Stimulated activated CD4-positive, alpha-beta T cell treated with anti-CD3 and anti-CD28 coated beads, Interleukin-1b, Interleukin-23, amount 100 ng/mL, for 1 hour (primary cell): ENCODE measurements at places on chromosomes 13 and 19.

GRCh38 chr19:4916292-4917082 lies 7.2 kb downstream of the UHRF1 start:
- no peak for DNase-seq

GRCh38 chr13:23598369-23598768 lies 28.2 kb downstream of the TNFRSF19 start:
- DNase-seq = no peak

- DNase-seq = no peak
Measured at GRCh38 chr19:31334101-31334848, 15.0 kb downstream of the TSHZ3 start.

DNA sequence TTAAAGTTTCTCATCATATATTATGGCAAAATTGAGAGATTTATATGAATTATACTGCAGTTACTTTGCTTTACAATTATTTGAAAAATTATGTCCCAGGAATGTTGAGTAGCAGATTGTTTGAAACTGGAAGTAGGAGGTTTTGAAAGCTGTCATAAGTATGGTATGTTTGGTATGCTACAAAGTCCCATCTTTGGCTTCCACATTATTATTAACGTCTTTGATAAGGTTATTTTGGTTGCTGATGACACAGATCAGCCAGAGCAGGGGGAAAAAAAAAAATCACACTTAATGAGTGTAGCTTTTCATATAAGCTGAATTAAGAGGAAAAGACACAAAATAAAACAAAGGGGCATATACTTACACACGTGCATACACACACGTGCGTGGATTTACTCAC lies 130.1 kb downstream of the SLITRK1 start:
- DNase-seq = no peak

DNA sequence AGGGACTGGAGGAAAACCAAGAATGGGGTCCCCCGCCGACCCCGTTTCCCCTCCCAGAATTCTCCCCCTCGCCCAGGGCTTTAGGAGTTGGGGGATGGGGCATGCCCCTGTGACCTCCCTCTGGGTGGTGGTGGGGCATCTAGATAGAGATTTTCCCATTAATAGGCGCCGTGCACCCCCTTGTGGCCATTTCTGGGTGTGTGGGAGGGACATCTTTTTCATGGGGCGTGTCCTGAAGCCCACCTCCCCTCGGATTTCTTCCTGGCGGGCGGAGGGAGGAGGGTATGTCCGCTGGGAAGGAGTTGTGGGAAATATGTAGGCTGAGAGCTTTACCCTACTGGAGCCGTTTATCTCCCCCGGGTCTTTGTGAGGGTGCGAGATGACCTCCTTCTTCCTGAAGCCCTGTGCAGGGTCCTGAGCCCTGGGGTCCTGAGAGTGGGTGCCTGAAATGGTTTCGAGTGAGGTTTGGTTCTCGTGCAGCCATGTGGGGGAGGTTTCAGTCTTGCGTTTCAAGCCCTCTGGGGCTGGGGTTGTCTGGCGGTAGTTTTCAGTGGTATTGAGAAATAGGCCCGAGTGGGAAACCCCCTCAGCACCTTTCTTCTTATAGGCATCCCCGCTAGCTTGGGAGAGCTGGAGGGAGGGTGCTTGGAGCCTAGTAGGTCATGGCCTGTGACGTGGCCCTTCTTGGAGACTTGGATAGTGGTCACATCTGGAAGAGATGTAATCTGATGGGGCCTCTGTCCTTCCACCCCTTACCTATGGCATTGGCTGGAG lies 1.0 kb downstream of the PRMT1 start:
- DNase-seq = no peak

- no peak for DNase-seq
Measured at GRCh38 chr19:42151782-42152684, 19.8 kb upstream of the POU2F2 start.

GRCh38 chr19:23673132-23673531 lies 13.9 kb downstream of the ZNF675 start:
- no peak for DNase-seq

DNA sequence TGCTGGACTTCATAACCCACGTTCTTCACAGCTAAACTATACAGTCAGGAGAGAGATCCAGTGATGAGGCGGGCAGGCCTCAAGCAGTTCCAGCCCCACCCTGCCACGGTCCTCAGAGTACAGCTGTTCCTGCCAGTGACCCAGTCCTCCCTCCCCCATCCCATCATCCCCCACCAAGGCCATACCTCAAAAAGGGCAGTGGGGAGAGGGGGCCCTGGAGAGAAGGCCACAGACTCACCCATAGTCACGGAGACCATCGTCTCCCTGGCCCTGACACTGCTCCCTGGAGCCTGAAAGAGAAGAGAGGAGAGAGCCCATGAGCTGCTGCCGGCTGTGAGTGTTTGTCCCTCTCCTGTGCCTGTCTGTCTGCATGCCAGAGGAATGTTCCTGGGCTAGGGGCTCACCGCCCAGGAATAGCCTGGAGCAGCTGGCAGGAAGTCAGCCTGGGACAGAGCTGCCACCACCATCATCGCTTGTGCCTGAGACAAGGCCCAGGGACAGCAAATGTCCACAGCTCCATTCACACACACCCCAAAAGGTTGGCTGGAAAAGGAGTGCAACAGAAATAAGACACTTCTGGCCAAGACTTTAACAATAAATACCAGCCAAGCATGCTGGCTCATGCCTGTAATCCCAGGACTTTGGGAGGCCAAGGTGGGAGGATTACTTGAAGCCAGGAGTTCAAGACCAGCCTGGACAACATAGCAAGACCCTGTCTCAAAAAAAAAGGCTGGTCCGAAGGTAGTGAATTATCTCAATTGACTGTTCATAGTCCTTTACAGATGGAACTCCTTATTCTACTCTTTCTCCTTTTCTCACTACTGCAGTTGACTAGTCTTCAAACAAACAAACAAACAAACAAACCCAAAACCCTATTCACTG lies 6.4 kb downstream of the C19orf47 start:
- no peak for DNase-seq

- no peak for DNase-seq
Measured at GRCh38 chr13:111337206-111337605, 16.8 kb downstream of the TEX29 start.

GRCh38 chr19:7006135-7006704 lies 15.0 kb downstream of the MBD3L2B start:
- DNase-seq = no peak

- no peak for DNase-seq
Measured at GRCh38 chr13:107351305-107351704, 783.4 kb upstream of the ARGLU1 start.

- DNase-seq = no peak
Measured at GRCh38 chr19:38429055-38429810, 3.2 kb upstream of the RASGRP4 start.

DNA sequence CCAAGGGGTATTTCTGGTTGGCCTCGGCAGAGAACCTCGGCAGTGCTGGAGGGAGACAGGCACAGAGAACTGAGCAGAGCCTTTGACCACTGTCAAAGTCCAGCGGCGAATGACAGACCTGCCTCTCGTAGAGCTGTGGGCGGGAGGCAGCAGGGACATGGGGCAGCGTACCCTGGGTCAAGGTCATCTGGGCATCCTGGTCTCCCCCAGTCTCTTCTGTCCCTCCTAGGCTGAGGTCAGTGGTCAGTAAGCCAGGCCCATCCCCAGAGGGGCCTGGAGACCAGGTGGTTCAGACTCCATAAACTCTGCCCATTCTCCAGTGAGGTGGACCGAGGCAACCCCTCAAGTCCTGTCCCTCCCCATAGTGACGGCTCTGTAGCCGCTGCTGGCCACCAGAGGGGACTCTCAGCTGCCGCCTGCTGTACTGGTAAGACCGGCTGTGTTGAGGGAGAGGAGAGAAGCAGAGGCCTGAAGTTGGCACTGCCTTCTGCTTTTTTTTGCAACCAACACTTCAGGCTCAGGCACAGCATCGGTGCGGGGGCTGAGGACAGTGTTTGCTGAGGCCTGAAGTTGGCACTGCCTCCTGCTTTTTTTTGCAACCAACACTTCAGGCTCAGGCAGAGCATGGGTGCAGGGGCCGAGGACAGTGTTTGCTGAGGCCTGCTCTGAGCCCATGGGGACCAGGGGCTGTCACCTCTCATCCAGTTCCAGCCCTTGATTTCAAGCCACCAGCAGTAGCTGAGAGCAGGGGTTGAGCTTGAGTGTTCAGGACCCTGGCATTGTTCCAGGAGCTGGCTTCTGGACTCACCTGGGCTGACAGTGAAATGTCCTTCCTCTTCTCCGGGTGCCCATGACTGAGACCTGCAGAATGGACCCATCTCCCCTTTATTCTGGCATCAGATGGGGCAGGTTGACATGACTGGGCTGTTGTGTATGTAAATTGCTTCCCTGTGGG lies at the start of gene PGLYRP2:
TSS of gene PGLYRP2 (minus strand) at position 111 of the 955 bp plus-strand sequence. CDS start 130 bp downstream, outside the sequence.
- no peak for DNase-seq

DNA sequence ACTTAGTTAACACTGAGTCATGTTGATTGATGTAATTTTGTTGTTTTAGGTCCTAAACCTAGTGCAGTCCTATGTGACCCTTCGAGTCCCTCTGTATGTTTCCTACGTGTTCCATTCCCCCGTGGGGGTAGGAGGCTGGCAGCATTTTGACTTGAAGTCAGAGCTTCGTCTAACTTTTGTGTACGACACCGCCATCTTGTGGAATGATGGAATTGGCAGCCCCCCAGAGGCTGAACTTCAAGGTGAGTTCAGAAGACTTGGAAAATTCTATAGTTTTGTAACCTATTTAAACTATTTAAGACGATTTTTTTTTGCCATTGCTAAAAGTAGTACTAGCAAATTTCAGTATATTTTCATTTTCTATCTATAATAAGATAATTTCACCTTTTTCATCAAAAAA lies 117.9 kb downstream of the STOML3 start:
- no peak for DNase-seq

- no peak for DNase-seq
Measured at GRCh38 chr13:42393573-42394360, 121.8 kb downstream of the AKAP11 start.

DNA sequence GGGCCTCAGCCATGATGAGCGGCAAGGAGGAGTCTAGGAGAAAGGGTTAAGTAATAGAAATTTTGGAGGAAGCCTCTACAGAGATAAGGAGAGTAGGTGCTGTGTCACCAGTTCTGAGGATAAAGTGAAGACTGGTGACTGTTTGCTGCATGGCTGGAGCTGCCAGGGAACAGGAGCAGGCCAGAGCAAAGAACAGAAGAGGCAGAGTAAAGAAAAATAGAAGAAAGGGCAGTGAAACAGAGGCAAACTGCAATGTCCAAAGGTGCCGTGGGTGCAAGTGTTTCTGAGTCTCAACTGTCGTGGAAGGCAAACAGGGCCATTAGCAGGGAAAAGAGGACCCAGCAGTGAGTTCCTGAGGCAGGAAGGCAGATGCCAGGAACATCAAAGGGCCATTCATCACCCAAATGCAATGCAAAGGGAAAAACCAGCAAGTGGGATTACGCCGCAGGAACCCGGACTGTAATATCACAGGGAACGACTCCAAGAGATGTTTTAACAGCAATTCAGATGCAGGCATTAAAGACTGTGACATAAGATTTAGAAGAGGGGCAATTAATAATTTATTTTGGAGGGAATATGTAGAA lies 318.3 kb downstream of the FOXO1 start:
- DNase-seq = no peak

DNA sequence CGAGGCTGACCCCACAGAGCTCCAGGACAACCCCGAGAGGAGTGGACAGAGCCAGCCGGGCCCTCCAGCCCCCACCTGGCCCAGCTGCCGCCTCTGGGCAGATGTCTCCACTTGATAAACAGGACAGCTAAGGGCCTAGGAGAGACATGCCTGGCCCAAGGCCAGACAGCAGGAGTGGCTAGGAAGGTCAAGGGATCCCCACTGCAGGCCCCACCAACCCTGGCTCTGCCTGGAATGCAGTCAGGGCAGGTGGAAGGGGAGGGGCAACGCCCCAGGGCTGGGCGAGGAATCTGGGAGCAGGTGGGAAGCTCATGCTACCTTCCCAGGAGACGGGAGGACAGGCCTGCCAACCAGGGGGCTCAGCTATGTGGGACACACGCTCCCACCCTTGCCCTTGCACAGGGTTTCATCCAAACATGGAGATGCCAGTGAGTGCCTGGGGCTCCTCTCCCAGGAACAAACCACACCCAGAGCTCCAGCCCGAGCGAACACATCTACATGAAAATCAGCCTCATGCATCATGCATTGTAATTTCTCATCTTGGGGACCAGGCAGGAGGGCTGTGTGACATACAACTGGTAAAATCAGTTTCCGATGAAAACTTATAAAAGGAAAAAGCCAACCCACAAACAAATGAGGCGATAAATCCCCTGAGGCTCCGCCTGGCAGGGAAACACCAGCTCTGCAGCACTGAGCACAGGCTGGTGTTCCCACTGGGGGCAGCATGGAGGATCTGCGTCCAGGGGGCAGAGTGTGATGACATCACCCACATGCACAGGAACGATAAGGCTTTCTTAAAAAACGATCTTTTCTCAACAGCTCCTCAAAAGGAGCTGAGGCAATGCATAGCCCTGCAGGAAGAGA lies 25.0 kb downstream of the SH3GL1 start:
- DNase-seq = no peak

DNA sequence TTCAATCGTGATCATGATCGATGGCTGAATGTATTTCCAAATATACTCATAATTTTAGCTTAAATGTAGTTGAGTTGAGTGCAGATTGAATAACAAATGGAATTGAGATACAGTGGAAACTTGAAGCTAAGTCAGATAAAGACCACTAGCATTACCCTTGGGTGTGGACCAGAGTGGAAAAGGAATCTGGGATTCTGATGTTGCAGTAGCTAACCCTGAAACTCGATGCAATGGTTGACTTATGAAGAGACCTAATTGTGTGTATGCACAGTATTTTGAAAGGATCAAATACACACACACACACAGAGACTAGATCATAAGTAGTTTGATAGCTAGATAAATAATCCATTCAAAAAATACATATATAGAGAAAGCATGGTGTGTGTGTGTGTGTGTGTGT lies 135.8 kb downstream of the RXFP2 start:
- DNase-seq = no peak

DNA sequence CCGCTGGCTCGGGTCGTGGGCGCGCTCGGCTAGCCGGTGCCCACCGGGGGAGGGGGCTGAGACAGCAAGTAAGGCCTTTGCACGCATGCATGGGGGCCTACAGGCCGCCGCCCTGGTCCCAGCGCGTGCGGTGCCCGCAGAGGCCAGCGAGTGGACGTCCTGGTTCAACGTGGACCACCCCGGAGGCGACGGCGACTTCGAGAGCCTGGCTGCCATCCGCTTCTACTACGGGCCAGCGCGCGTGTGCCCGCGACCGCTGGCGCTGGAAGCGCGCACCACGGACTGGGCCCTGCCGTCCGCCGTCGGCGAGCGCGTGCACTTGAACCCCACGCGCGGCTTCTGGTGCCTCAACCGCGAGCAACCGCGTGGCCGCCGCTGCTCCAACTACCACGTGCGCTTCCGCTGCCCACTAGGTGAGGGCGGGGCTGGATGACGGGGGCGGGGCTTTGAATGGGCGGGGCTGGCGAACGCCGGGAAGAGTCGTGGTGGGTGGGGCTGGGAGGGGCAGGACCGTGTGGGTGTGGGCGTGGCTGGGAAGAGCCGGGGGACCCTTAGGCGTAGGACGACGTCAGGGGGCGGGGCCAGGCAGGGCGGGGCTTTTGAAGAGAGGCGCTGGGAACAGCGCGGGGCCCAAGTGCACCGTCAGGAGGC lies 2.1 kb downstream of the CILP2 start:
- DNase-seq = no peak
